ENCODE measurements at places on chromosomes 1 and 21. TPM values are rescaled to one million over a fixed set of nuclear protein-coding genes. Genes with fewer than 3 reads are reported as not detected.

The TSPAN2 gene
- total RNA-seq: 0.30 TPM

The CLDN17 gene
- total RNA-seq: not detected

The KRTAP21-2 gene
- not detected for total RNA-seq

The ERICH3 gene
- 0.05 TPM for total RNA-seq

The PRDM2 gene
- total RNA-seq: 14.3 TPM

Measured in smooth muscle cell of the umbilical artery (primary cell).